ENCODE measurements at places on chromosomes 6 and 20.

DNA sequence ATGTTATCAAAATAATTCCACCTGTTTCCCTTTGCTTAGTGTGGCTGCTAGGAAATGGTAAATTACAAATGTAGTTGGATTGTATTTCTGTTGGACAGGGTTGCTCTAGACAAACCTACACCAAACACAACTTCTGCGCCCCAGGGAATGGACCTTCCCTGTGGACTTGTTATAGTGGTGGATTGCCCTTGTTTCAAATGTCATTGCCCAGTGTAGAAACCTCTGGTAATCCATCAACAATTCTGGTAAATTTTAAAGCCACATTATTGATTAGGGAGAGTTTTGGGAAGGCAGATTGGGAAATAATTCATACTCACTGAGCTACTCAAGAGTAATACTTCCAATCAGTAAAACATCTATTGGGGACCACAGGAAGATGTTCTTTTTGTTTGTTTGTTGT is 239.8 kb downstream of the ARID1B start:
- no peak for DNase-seq

GRCh38 chr6:42846505-42846904 is 32.9 kb upstream of the RPL7L1 start:
- no peak for DNase-seq

DNA sequence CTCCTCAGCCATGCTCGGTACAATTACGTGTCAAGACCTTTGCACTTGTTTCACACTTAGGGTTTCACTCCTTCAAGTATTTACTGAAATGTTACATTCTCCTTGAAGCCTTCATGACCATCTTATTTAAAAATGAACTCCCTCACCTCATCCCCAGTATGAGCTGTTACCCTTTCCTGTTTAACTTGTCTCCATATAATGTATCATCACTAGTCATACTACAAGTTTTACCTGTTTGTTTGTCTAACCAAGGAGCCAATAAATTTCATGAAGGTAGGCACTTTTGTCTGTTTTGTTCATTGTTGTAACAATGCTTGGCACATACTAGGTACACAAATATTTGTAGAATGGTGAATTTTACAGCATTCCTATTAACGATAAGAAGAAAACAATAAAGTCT is 46.1 kb upstream of the MTRF1L start:
- DNase-seq: no peak

GRCh38 chr20:57432862-57433491 is 41.8 kb downstream of the RBM38 start:
- peak; percentile 37 for DNase-seq

DNA sequence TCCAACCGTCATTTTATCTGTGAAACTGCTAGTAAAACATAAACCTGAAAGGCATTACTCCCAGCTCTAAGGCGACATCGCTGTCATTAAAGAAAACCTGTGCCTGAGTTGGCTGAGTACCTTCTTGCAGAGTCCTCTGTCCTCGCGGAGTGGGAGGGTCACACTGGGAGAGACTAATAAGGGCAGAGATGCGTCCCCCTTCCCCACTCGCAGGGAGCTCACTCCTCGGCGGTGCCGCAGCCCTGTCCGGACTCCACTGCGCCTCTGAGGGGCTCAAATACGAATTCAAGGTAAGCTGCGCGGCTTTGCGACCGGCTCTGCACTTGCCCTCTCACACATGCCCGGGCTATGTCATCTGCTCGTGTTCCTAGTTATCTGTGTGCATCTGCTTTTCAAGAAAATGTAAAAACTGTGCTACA is at the start of gene COL19A1:
COL19A1 (plus strand) TSS at position 206 of the 419 bp plus-strand sequence. CDS start 13,012 bp downstream, outside the sequence.
- no peak for DNase-seq

GRCh38 chr6:110786271-110786670 is 29.0 kb downstream of the CDK19 start:
- DNase-seq: no peak

DNA sequence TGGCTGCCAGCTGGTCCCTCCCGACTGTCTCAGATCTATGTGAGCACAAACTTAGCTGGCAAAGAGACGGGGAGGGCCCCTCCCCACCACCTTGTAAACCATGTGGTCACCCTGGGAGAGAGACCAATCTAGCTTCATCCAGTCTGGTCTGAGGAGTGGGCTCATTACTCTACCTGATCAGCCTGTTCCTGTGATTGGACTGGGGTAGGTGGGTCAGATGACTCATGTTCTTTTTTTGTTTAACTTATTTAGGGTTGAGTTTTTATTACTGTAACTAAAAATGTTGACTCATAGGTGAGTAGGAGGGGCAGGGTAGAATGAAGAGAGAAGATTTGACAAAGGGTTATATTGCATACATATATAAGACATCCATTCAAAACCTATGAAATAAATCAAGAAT is 4.7 kb downstream of the GSTA4 start:
- no peak for DNase-seq

- no peak for DNase-seq
These were observed 246.1 kb downstream of the TMEM242 start for GRCh38 chr6:157077251-157077650.

- no peak for DNase-seq
These were observed 50.9 kb downstream of the WDR27 start for GRCh38 chr6:169650959-169651292.

DNA sequence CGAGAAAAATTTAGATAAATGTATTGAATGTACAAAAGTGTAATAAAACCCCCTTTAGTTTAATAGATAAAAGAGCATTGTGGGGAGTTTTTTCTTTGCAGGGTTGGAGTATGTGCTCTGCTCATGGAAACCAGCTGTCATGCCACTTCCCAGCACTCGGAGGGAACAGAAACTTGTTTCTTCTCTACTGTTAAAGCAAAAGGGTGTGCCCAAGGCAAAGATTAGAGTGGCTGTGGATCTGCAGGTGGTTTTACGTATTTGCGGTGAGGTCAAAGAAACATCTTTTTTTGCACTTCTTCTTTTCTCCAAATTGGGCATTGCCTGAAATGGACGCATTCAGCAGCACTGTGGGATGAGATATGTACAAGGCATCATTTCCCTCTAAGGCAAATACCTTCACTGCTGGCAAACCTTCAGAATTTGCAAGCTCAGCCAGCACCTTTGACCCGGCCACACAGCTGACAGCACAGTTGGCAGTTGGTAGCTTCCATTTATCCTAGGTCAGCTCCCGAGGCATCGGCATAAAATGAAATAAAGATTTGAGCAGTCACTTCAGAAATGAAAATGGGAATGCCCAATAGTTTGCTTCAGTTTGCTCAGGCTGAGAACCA is 178.4 kb upstream of the EYA4 start:
- DNase-seq: no peak

DNA sequence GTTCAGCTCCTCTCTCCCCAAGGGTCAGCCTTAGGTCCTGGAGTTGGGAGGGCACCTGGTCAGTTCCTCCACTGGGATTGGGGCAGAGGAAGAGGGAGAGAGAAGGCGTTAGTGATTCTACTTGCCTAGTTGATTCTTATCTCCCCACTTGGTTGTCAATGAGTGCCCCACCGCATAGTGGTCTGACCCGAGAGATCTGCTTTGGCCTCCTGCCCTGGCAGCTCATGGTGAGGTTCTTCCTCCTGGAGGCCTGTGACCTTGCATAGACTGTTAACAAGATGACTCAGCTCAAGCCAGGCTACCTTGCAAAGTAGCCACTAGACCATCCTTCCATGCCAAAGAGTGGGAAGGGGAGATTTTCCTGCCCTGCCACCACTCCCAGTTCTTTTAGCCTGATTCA is 160.6 kb downstream of the TMEM200A start:
- no peak for DNase-seq

GRCh38 chr6:138517635-138518034 is 18.3 kb upstream of the NHSL1 start:
- DNase-seq: peak; percentile 33

- no peak for DNase-seq
These were observed 21.2 kb upstream of the NFATC2 start for GRCh38 chr20:51563486-51564332.

DNA sequence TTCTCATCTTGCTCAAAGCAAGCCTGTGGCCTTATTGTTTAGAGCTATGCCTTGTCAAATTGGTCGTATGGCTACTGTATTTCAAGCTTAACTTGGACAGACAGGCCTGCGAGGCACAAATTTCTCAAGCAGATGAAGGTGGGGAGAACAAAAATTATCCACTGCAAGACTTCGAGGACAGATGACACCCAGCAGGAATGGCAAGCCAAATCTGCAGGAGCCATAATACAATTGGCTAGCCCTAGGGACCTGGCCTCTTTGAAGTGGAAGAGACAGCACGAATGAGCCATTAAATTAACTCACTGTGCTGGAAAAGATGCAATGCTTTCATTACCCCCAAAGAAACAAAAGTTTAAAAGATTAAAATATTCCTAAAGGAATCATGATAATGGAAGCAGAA is 5.0 kb upstream of the BLOC1S5 start:
- DNase-seq: no peak

DNA sequence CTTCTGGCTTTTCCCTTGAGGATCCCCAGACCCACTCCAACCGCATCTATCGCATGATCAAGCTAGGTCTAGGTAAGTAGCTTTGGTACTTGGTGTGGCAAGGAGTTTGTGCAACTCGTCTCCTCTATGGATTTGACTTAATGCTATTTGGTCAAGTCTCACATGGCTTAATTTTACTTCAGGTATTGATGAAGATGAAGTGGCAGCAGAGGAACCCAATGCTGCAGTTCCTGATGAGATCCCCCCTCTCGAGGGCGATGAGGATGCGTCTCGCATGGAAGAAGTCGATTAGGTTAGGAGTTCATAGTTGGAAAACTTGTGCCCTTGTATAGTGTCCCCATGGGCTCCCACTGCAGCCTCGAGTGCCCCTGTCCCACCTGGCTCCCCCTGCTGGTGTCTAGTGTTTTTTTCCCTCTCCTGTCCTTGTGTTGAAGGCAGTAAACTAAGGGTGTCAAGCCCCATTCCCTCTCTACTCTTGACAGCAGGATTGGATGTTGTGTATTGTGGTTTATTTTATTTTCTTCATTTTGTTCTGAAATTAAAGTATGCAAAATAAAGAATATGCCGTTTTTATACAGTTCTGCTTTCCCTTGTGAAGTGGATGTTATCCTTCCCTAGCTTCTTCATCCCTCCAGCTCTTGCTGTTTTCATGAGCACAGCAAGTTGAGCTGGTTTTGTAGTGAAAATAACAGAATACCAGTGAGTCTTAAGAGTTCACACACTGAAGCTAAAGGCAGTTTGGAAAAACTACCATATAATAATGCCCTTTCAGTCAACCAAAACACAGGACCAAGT is 3.8 kb downstream of the SLC35B2 start:
- no peak for DNase-seq

DNA sequence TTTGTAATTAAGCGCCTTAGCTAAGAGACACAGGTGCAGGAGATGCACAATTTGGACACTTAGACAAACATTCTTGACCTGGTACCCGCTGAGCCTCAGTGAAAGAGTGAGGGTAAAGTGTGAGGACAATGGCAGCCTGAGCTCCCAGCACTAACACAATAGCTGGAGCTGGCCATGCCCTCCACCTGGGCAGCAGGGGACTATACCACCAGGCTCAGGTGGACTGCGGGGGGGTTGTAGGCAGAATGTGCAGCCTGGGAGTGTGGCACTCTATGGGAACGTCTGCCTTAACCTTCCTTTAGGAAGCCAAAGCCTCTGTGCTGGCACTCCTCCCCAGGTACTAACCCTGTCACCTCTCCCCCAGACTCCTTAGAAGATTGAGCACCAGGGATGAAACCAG is 23.6 kb downstream of the PRKN start:
- DNase-seq: no peak

- DNase-seq: no peak
These were observed 191.5 kb downstream of the DLL1 start for GRCh38 chr6:170099387-170099786.

DNA sequence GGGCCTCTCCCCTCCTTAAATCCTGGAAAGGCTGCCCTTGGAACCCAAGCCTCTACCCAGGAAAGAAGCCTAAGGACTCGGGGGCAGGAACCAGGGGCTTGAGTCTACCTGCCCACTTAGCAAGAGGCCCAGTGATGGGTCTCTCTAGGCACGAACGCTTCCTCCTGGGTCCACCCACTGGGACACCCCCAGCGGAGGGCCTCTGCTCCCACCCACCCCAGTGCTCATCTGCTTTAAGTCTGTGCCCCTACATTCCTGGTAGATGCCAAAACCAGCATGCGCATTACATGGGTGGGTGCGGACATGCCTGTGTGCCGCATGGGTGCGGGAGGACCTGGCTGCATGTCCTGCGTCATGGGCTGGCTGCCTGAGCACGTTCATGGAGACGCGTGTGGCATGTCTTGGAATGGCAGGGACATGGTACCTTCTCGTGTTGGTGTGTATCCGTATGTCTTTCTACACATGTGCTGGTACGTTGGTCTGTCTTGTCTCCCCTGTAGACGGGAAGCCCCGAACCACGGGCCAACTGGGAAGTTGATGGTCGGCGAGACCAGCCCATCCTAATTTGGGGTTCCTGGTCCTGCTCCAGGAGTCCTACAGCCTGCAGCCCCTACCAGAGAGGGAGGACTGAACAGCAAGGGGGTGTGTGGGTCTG is 29.3 kb downstream of the SNPH start:
- DNase-seq: no peak

GRCh38 chr6:14192216-14192788 is 74.7 kb downstream of the CD83 start:
- DNase-seq: no peak

- DNase-seq: no peak
These were observed 19.6 kb downstream of the MAS1 start for GRCh38 chr6:159910342-159910741.

DNA sequence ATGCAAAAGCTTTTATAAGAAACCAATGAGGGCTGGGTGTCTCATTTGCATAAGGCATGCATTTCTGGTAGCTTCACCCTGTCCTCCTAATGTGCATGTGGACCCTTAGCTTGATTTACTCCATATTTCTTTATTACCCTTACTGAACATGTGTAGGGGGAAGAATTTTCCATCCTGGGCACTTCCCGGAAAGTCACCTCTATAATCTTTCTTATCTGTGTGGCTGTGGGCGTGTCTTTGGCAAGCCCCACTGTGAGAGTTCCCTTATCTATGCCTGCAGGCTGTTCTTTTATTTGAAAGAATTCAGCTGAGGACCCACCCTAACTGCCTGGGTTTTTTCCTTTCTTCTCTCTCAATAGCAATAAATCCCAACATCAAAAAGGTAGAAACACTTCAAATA is 627.8 kb downstream of the DOK5 start:
- no peak for DNase-seq

DNA sequence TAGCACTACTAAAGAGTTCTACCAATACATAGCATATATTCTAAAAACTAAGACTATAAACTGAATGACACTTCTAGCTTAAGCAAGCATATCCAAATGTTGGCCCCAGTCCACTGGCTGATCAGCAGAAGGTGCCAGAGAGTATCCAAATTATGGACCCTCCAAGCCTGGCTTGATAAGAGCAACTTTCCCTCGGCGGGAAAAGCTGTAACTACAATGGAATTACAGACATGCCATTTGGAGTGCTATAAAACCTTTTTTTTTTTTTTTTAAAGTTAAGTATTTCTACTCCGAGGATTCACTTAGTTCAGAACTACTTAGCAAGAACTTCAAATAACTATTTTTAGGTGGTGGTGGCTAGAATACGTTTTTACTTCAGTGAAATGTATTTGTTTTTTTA is 94.6 kb downstream of the EPB41L2 start:
- no peak for DNase-seq

- no peak for DNase-seq
These were observed 5.9 kb downstream of the HSPA12B start for GRCh38 chr20:3738111-3739053.

Measured in stimulated activated CD4-positive, alpha-beta T cell treated with anti-CD3 and anti-CD28 coated beads, Interleukin-15, amount 100 ng/mL, for 1 hour (primary cell).